SHP77 treated with DMSO at 0.1 percent for 48 hours (cell line): ENCODE measurements at places on chromosomes 3 and 15.

DNA sequence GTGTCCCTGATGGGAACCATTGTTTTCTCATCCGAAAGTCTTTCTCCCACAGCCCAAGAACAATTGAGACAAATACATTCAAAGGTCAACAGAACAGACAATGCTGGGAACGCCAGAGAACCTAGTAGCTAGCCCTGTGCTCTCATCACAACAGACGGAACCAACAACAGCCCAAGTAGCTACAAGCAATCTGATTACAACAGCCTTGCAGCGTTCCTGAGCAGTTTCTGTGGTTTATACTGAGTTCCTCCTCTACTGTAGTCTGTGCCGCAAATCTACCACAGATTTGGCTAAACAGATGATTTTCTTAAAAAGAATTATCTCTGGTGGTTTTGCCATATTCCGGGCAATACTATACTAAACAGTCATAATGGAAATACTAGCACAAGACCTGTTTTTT is 435.6 kb downstream of the MECOM start:
- DNase-seq: no peak

DNA sequence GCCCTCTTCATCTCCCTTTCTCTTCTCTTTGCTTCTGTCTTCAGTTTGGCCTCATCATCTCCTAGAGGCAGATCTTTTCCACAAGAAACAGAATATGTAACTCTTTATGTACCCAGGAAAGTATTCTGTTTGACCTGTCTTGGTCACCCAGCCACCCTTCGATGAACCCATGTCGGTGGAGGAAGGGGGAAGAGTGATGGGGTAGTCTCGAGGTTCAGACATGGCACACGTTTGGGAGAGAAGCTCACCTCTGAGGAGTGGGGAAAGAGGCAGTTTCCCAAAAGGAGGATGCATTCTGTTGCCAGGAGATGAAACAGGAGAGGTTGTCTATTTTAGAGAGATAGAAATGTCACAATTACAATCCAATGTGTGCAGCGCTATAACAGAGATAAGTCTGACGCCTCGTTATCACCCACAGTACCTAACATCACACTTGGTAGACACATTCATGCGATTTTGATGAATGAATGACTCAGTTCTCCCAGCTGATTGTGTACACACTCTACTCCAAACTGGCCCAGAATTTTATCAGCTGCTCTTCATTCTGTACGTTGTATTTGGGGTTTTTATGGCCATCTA is 722 bp upstream of the CCDC50 start:
- DNase-seq: no peak

DNA sequence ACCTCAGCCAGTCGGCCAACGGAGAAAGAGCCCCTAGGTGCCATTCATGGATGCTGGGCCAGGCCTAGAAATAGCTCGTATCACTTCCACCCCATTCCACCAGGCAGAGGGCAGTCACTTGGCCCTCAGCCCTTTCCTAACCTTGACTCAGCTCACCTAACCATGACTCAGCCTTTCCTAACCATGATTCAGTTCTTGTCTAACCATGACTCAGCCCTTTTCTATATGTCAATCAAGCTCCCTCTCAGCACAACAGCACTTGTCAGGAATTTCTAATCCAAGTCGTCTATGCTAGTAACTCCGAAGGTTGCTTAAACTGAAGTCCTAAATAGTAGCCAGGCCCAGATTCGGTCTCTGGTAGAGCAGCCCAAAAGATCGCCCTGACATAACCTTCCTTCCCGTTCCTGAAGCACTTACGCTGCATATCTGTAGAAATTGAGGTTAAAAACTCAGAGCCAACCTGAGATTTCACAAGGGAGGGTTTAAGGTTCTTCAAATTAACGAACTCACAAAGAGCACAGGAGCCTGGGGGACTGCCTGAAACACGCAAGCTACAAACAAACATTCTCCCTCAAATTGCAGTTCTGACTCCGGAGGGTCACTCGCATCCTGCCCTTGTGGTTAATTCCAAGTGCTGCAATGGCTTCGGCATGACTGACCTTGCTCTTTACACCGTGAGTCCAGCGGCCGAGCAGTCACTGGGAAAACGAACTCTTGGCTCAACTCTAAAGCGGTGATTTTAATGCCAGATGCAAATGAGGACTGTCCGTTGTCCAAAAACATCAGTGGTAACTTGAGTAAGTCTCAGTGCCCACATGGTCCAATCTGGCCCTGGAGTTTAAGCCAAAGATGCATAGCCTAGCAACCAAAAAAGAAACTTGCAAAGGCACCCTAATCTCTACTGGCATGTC is 99.9 kb downstream of the ADAMTS17 start:
- no peak for DNase-seq

DNA sequence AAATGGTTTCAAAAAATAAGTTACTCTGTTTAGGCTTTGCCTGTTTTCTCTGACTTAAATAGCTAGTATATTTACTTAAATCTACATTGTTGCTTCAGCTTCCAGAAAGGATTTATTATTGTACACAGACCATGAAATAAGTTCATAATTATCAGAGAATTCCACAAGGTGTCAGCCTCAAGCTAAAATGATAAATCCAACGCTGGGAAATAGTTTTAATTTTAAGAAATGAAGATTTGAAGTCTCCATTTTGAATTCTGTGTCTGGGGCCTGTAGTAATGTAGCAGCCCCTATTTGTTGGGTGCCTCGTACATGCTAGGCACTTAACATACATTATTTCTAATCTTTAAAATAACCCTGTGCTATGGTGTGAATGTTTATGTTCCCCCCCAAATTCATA is 92.6 kb upstream of the KCNMB2 start:
- DNase-seq: no peak

DNA sequence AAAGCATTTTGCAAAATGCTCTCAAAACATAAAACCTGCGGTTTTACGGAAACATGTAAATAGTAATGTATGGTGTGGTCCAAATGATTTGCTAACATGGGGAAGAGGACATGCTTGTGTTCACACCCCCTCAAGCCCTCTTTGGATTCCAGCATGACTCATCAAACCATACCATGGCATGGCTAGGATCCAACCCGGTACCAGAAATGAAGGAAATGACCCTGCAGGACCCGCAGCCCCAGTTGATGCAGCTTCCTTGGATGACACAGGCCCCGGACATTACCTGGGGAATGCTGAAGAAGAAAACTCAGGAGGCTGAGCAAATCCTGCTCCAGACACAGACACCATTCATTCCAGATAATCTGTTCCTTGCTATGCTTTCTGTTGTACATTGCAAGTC is 222.9 kb downstream of the DTWD1 start:
- no peak for DNase-seq

DNA sequence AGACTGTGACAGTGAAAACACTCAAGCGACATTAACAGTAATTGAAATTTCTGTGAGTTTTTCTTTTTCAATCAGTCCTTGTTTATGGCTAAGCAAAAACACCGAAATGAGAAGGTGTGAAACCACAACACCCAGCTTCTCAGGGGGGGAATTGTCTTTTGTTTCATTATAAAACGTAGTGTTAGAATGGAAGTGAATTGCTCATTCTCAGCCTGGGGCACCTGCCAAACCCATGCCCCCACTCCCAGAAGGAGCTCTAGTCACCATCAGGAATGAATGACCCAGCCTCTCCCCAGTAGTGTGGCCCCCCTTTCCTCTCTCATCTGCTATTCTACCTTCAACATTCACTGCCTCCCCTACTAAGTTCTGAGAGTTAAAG is 185.8 kb upstream of the CFAP20DC start:
- no peak for DNase-seq

- DNase-seq: no peak
These were observed 30.4 kb downstream of the TMEM212 start for GRCh38 chr3:171873580-171873979.

- DNase-seq: no peak
These were observed 506 bp upstream of the ATP1B3 start for GRCh38 chr3:141875893-141876380.

DNA sequence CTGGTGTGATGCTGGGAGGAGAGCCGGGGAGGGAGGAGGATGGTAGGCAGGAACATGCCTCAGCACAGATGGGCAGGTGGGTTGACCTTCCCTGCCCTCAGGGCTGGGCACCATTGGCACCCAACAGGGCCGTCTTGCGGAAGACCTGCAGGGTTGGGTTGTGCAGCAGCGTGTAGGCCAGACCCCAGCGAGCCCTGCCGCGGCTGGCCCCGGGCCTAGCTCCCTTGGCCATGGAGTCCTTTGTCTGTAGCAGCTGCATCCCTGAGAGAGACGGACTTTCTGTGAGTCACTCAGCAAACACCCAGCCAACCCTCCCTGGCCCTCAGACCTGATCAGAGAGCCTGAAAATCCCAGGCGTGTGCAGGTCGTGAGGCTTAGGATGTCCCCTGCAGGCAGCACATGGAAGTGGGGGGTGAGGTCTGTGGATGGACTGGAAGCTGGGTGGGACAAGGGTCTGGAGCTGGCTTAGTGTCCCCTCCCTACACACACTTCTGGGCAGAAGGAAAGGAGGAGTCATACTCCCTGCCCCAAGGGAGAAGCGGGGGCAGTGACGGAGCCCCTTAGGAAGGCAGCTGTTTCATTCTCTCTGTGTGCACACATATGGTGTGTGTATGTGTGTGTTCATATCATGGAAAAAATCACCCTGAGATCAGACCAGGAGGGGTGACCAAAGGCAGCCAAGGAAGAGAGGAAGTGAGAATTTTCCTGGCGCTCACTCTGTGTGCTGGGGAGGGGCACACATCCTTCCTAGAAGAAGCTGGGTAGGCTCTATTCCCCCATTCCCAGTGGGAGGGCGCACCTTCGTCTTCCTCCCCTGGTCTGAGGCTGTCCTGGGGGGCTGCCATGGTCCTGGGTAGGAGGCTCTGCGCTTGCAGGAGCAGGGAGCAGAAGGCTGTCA is 6.7 kb downstream of the ISLR start:
- no peak for DNase-seq

GRCh38 chr15:100725121-100726069 is 123.0 kb downstream of the ASB7 start:
- DNase-seq: no peak

DNA sequence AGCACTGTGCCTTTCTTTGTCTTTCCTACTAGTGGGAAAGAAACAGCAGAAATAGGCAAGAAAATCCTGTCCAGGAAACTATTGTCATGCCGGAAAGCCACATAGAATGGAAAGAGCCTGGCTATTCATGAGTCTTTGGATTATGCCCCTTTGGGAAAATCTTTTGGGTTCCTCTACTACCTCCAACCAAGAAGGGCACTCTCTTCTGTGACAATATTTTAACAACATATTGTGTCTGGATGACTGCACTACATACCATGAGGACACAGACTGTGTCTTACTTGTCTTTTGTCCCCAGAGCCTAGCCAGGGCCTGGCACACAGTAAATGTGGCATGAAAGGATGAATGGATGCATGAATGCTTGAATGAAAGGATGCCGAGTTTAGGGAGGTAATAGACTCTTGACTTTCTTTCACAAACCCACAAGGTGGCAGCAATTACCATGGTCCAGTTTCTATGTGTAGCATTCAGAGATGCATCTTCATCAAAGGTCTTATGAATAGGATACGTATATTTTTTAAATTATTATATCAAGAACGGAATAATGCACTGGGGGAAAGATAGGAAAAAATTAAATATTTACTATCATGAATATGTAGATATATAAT is 30.3 kb downstream of the ARL14 start:
- DNase-seq: no peak

DNA sequence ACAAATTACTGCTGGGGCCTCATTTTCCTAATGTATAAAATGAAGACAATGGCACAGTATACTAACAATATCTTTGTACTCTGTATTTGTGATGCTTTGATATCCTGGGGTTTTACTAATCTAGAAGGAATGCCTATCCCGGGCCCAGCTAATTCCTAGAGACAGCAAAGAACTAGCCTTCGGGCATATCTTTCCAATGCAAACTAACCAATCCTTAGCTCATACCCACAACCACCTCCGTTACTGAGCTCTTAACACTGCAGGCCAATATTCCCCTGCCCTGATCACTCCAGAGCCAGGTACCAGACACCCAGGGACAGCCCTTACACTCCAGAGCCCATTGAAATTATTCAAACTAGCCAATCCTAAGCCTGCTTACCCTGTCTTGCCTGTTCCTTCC is 309.0 kb downstream of the ULK4 start:
- DNase-seq: no peak

DNA sequence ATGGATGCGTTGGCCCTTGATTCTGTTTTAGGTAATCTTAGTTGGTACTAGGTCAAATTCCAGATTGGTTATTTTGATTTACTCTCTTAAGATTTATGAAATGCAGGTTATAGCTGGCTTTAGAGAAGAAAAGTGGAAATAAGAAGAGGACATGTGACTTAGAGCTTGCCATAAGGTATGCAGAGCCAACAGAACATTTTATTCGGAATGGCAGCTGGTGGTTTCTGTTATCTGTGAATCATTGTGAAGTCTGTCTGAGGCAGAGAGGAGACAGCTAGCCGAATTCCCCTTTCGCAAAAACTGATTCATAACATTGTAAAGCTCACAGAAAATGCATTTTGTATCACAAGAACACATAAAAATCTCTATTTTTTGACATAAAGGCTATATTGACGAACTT is 82.1 kb downstream of the FILIP1L start:
- no peak for DNase-seq

DNA sequence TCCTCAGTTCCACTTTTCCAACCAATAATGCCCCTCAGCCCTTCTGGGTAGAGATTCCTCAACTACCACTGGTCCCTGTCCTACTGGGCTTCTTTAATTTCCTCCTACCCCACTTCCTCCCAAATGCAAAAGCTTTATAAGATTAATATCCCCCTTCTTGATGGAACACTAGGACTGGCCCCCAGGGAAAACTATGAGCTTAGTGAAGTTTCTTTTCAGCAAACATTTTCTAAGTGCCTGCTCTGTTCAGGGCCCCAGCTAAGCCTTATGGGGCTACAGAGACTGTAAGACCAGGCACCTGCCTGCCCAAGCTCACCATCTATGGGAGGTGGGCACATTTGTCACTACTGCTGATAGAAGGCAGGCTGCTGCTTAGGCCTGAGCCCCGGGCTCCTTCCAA is 79.4 kb downstream of the RPLP1 start:
- DNase-seq: no peak

DNA sequence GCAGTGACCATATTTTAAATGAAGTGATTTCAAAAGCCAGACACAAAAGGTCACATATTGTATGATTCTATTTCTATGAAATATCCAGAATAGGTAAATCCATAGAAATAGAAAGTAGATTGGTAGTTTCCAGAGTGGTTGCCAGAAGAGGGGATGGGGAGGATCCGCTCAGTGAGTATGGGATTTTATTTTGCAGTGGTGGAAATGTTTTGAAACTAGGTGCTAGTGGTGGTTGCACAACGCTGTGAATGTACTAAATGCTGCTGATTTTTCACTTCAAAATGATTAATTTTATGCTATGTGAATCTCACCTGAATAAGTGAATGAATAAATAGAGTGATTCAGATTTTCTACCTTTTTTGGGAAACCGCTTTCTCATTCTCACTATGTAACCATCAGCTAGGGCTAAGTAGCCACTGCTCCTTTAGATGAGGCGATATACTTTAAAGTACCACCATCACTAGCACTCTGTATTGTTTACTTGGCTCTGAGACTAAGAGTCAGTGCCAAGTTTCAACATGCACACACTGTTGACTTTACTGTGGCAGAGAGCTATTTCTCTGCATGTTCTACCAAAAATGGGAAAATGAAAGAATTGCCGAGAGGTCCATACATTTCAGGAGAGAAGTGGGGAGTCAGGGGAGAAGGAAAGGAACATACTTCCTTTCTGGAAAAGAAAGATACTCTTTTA is 90.7 kb upstream of the GOLIM4 start:
- DNase-seq: no peak

- no peak for DNase-seq
These were observed 143.6 kb upstream of the GRM7 start for GRCh38 chr3:6717026-6717943.

GRCh38 chr3:157393113-157393512 is 43.5 kb upstream of the PTX3 start:
- DNase-seq: no peak
